Natural killer cell (primary cell): ENCODE measurements at places on chromosomes 4 and X. TPM values are rescaled to one million over a fixed set of nuclear protein-coding genes. Genes with fewer than 3 reads are reported as not detected.

The SPACA5 gene
- total RNA-seq, result not detected

The DCAF12L2 gene
- not detected for total RNA-seq

The RAB33B gene
- total RNA-seq, result 7.8 TPM

The CSN3 gene
- not detected for total RNA-seq

The SPIN2A gene
- 1.4 TPM for total RNA-seq

The SLIT2 gene
- total RNA-seq, result not detected

The PPP2R2C gene
- not detected for total RNA-seq
